ENCODE measurements at places on chromosomes 16 and 17. TPM values are rescaled to one million over a fixed set of nuclear protein-coding genes. Genes with fewer than 3 reads are reported as not detected.

Gene CCL23
- not detected for total RNA-seq

Gene DPEP3
- 0.22 TPM for total RNA-seq

Gene MYH1
- total RNA-seq: 3,329 TPM

Gene TEKT1
- total RNA-seq: not detected

Gene DUS2
- total RNA-seq: 7.0 TPM

DNA sequence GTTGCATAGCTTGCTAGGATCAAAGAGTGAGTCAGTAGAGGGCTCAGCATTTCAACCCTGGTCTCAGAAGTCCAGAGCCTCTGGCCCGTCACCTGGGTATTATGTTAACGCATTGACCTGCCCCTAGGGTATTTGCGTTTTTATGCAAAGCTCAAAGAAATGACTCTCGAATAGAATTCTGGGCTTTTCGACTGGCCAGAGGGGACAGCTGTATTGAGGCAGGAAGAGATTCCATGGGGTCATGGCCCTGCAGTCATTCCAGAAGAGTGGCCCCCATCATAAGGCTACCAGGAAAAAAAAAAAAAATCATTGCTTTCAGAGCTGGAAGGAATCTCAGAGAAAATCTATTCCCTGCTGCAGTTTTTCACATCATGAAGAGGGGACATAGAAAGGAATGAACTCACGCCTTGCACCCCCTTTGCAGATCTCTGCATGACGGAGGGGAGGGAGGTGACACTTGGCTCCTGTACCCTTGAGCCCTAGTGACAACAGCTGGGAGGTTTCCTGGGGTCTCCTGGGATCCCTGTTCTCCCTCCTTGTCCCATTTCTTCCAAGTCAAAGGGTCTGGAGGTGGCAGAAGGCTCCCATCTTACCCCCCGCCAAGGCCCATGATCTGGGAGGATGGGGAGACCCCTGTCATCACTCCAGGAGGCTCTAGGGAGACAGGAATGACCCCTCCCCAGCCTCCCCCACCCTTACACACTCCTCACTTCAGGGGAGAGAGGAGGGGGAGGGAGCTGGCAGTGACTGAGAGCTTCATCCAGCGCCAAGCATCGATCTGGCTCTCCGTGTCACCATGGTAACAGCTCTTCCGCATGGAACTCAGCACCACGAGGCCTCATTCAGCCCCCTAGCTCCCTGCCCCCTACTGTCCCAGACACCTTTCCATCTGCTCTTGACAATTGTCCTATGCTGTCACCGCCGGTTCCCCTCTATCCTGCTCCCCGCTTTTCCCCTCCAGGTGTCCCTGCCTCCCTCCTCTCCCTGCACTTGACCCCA lies 35.8 kb downstream of the GP2 start:
- DNase-seq: no peak

DNA sequence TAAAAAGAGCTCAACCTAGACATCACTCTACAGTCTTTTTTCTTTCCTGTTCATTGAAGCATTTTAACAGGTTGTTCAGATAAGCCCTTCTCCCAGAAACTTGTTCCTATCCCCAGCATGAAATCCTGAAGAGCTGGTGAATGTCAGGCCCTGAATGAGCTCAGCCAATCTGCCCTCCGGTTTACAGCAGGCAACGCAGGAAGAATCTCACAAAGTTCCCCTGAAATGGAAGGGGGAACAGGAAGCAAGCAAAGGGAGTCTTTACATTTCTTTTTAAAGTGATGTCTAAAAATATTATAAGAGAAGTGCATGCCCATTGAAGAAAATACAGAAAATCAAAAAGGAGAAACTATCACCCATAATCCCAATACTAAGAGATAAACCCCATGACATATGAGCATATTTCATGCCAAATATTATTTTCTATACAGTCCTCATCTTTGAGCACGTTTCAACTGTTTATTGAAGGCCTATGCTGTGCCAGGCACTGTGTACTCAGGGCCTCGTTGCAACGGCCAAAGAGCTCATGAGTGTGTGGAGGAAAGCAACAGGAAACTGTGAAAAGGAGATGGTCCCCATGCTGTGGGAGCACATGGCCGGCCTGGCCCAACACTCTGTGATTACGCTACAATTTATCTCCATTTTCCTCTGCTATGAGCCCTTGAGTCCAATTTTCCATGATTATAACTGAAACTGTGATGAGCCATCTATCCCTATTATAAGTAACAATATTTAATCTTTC lies 5.7 kb downstream of the TK2 start:
- no peak for DNase-seq

DNA sequence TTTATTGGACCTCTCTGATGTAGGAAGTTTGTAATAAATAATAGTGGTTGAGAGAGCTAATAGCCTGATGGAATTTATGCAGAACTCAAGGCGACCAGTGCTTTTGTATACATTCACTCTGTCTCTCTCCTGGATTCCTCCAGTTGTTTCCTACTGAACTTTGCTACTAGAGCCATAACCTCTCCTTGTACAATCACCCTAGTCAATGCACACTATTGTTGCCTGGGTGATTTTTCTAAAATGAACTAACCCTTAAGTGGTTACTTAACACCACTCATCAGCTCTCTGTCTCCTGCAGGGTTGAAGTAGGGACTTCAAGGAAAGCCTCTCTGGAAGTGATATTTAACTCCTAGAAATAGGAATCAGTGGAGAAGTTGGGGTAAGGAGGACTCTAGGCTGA lies 9.7 kb downstream of the PHKB start:
- DNase-seq: no peak

DNA sequence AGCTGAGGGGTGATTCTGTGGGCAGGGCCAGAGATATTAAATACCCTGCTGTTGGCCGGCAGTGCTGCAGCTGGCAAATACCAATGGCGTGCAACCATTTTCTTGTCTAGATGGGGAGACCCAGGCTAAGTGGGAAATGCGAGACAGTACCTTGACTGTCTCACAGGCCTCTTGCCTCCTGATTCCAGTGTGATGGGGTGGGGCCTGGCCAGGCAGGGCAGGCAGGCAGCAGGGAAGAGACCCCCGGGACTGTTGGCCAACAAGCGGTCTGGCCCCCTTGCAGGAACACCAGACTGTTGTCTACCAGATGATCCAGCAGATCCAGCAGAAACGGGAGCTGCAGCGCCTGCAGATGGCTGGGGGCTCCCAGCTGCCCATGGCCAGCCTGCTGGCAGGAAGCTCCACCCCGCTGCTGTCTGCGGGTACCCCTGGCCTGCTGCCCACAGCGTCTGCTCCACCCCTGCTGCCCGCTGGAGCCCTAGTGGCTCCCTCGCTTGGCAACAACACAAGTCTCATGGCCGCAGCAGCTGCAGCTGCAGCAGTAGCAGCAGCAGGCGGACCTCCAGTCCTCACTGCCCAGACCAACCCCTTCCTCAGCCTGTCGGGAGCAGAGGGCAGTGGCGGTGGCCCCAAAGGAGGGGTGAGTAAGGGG lies 5.7 kb upstream of the CISD3 start:
- DNase-seq: peak; percentile 50

GRCh38 chr16:17068524-17068923 lies 402.2 kb downstream of the XYLT1 start:
- no peak for DNase-seq

DNA sequence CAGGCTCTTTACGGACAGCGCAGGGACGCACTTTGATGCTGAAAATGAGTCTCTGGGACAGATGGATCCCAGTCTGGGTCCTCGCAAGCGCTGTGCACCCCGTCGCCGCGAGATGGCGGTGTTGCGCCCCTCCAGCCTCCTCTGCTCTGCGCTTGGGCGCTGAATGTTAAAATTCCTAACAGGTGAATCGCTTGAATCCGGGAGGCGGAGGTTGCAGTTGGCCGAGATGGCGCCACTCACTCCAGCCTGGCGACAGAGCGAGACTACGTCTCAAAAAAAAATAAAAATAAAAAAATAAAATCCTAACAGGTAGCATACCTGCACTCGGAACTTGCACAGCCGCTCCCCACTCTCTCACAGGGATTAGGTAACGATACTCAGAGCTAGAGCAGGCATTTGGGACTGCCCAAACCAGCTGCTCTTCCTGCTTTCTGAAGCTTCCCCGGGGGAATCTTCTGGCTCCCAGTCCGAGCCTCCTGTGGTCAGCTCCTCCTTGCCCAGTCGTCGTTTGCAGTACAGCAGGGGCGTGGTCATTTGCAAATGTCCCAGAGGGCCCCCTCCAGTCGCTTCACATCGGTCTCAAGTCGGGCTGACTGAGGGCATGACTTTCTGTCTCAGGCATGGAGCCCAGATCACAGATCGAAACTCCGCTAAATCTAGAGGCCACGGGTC lies 26.2 kb upstream of the OSGIN1 start:
- DNase-seq: peak; percentile 77

DNA sequence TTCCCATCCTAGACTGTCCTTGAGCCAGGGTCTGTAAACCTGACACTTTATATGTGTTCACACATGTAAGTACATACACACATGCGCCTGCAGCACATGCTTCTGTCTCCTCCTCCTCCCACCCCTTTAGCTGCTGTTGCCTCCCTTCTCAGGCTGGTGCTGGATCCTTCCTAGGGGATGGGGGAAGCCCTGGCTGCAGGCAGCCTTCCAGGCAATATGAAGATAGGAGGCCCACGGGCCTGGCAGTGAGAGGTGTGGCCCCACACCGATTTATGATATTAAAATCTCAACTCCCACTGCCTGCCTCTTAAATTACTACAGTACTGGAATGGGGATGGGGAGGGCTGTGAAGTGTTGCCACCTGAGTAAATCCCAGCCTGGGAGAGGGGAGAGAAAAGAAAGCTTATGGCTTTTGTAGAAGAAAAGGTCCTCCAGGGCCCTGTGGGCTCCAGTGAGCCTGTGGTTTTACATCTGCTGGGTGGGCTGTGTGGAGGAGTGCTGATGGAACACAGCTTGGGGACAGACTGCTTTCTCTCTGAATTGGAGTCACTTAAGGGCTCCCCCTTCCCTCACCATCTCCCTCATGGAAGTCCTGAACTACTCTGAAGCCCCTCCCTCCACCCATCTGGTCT lies 990 bp upstream of the WNK4 start:
- no peak for DNase-seq
